ENCODE measurements at places on chromosomes 2 and 18.

- no peak for DNase-seq
Measured at GRCh38 chr2:192060161-192060560, 134.6 kb downstream of the TMEFF2 start.

GRCh38 chr2:11812466-11813248 is 66.2 kb downstream of the LPIN1 start:
- no peak for DNase-seq

- DNase-seq: no peak
Measured at GRCh38 chr2:159144776-159145614, 141.5 kb downstream of the WDSUB1 start.

GRCh38 chr2:201668402-201668910 is 25.2 kb upstream of the TMEM237 start:
- DNase-seq: no peak

DNA sequence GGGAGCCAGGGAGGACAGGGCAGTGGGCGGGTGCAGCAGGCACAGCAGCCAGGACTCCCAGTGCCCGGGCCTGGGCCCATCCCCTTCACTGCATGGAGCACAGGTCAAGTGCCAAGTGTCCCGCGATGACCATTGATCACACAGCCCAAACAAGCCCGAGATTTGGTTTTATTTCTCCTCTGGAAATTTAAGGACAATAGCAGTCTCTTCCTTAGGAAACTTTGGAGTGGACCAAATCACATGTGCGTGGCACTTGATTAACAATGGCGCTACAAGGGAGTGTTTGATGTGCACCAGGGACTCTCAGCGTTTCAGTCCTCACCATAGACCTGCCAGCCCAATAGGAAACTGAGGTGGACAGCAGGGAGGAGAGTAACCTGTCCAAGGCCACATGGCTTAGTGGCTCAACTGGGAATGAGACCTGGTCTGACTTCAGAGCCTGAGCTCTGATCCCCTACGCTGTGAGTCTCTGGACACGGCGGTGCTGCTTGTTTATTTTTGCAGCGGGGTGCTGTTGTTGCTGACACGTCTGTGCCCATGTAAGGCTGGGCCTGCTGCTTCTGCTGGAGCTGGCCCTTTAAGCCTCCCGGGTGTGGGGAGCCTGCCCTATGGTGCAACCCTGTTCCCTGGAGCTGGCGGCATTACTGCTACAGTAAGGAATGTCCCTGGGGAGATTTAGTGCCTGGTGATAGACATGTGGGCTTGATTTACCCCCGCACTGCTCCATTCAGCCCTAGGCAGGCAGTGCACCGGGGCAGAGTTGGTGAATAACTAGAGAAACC is 194.2 kb downstream of the INHBB start:
- peak; percentile 83 for DNase-seq

- no peak for DNase-seq
Measured at GRCh38 chr18:57794951-57795728, 8.0 kb downstream of the ATP8B1 start.

DNA sequence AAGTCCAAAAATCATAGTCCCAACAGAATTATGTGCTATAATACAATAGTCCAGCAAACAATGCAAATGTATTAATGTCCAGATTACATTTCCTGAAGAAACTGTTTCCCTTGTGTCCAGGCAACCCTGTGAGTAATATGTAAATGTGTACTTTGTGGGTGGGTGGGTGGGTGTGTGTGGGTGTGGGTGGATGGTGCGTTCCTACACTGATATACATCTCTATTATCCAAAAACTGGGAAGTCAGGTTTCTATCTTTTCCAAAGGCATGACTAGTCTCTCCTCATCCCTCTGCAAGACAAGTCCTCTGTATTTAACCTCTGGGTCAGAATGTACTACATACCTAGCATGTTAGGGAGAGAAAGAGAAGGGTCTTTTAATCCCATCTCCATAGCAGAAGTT is 71.6 kb downstream of the LNPK start:
- DNase-seq: no peak

GRCh38 chr2:240834377-240834975 is 14.5 kb upstream of the KIF1A start:
- DNase-seq: peak; percentile 25

DNA sequence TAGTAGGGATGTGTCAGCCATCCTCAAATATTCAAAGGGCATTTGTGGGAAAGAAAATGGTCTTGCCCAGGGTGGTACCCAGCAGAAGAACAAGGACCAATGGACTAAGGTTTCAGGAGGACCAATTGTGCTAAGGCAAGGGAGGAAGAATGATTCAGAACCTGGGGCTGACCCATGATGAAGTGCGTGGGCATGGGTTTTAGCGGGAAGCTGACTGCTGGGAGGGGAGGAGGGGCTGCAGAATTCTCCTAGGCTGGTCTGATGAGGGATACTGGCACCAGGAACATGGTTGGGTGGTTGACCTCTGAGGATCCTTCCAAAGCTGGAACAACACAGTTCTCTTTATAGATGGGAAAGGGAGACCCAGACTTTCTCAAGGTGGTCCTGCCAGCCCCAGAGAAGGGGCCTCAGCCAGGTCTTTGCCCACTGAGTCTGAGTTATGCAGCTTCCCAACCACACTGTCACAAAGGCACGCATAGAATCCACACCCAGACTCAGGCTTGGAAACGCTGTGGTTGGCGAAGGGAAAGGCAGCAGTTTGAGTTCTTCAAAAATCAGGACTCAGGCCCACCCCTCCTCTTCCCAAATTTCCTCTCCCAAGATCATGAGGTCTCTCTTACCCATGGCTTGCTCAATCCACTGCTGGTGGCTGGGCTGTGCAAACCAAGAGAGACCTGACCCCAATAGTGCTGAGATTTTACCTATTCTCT is 37.3 kb downstream of the MARCO start:
- DNase-seq: no peak

GRCh38 chr2:25331686-25332365 is 9.9 kb downstream of the DNMT3A start:
- no peak for DNase-seq

- DNase-seq: no peak
Measured at GRCh38 chr2:134011936-134012586, 241.8 kb upstream of the MGAT5 start.

DNA sequence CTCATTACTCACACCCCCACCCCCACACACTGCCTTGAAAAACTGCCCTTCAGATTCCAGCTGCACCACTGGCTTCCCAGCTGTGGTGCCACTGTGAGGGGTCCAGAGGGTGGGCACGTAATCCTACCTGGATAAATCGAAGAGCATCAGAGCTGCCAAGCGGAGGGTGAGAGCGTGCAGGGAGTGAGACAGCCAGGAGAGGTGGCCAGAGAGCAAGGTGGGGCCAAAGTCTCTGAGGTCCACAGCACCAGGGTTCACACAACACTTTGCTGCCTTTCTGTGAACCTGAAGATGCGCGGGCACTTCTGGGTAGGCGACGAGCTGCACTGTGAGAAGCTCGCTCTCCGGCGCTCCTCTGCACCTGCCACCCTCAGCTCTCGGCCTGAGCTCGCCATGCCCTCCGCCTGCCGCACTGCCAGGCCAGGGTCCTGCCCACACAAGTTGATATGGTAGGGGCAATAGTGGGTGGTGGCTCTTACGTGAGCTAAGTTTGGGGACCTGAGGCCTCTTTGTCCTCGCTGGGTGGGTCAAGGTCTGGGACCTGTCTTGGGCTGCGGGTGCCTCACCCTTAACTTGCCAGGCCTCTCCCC is 83.9 kb downstream of the MARCO start:
- no peak for DNase-seq

DNA sequence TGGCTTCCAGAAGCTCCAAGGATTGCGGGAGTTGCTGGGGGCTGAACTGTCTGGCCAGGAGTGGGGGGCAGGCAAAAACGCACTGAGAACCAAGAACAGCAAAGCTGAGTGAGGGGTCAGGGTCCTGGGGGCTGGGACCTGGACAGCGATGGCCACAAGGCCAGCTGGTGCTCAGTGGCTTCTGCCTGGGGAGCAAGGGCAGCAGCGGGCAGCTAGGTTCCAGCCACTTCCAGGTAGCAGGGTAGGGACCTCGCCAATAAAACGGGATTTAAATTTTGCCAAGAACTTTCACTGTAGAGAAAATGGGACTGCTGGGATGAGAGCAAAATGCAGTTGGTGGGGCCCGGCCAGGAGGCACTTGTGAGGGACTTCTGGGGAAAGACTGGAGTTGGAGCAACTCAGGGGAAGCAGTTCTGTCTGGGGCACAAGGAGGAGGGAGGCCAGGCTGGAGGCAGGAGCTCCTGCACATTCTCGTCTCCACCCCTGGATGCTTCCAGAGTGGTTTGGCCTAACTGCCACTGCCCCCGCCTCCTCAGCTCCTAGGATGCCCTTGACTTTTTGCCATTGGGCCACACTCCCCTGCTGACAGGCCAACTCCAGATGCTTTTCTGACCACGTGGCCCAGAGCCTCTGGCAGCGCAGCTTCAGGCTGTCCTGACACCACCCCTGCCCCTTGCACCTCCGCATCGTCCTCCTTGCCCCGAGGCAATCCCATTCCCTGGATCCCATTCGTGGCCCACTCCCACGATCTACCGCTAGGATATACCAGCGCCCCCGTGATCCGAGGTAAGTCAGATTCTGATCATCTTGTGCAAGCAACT is 5.5 kb upstream of the CCDC74A start:
- peak; percentile 28 for DNase-seq

DNA sequence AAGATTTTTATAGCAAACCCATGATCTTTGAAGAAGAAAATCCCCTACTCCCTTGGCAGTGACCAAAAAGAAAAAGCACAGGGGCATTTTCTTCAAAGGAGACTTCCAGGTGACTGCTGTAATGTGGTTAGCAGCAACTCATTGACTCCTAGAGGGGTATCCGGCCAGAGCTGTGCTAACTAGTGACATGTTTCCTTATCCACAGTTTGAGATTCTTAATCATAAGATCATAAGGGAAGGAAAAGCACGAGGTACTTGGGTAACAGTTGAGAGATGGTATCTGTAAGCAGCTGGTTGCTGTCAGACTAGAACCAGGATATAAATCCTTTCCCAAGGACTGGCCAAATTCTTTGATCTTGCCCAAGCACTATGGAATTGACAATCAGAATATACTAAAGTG is 124.7 kb downstream of the MREG start:
- DNase-seq: no peak

- peak; percentile 43 for DNase-seq
Measured at GRCh38 chr2:150484461-150485021, 2.9 kb downstream of the RND3 start.

- no peak for DNase-seq
Measured at GRCh38 chr2:226247289-226248275, 552.0 kb downstream of the IRS1 start.

GRCh38 chr18:36809590-36810381 is 19.0 kb downstream of the TPGS2 start:
- DNase-seq: peak; percentile 39

DNA sequence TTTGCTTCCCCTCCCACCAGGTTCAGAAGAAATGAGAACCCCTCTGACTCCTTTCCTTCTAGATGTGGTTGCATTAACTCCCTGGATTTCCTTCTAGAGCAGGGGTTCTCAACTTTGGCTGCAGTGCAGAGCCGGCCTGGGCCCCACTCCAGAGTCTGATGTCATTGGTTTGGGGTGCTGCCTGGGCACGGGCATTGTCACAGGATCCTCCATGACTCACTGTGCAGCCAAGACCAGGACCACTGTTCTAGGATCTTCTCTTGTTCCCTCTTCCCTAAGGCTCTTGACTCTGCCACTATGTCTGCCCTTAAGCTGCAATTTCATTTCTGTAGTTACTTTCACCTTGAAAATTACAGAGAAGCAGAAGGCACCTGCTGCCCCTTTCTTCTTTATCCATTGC is 31.8 kb downstream of the TBC1D8 start:
- peak; percentile 80 for DNase-seq

DNA sequence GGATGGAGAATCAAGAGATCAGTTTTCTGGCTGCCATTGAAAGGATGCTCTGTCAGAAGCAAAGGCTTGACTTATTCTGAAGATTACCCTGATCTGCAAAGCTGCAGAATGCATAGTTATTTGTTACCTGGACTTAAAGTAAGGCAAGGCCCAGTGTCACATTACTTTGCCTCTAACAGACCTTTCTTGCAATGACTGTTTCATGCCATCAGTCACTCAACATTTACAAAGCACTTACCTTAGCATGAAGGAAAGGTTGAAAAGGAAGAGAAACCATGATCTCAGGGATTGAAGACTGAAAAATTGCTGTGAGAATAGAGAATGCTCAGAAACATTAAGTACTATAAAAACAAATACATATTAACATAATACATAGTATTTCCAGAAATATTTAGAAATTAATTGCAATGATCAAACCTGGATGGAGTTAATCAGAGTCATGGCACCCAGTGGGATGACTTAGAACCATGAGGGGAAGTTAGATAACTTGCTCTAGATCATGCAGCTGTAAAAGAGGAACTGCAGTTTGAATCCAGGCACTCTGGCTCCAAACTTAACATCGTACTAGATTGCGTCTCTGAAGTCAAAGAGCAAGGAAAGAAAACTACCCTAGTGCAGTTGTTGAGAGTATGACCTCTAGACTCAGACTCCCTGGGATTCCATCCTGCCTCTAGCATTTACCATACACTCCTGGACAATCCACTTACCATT is 26.5 kb upstream of the FAM117B start:
- DNase-seq: no peak

DNA sequence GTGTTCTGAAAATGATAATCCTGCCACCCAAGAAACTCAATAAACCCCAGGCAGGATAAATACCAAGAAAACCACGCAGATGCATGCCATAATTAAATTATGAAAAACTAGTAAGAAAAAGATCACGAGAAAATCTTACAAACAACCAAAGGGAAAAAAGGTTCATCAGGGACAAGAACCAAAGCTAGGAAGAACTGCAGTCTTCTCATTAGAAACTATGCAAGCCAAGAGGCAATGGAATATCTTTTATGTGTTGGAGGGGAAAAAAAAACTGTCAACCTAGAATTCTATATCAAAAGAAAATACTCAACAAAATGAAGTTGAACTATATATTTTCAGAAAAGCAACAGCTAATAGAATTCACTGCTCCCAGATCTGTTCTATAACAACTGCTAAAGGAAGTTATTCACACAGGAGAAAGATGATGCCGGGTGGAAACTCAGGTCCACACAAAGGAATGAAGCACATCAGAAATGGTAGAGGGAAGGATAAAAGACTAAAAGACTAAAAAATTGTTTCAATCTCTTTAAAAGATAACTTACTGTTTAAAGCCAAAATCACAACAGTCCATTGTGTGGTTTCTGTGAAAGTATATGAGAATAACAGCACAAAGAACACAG is 55.0 kb downstream of the NDUFA10 start:
- no peak for DNase-seq

DNA sequence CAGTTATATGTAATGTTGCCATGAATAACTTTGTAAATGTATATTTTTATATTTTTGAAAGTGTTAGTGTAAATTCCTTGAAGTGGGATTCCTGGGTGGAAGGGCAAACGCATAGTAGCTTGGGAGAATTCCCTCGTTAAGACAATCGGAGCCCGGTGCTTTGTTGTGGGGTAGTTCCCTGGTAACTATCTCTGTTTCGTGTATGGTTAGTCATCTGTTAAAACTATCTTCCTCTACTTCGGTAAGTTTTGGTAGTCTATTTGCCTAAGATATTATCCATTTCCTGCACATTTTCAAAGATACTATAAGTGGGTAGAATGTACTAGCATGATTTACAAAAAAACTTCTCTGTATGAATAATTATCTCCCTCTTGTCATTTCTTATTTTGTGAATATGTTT is 113.8 kb upstream of the NRXN1 start:
- DNase-seq: no peak
